ENCODE measurements at places on chromosomes 5 and 9.

DNA sequence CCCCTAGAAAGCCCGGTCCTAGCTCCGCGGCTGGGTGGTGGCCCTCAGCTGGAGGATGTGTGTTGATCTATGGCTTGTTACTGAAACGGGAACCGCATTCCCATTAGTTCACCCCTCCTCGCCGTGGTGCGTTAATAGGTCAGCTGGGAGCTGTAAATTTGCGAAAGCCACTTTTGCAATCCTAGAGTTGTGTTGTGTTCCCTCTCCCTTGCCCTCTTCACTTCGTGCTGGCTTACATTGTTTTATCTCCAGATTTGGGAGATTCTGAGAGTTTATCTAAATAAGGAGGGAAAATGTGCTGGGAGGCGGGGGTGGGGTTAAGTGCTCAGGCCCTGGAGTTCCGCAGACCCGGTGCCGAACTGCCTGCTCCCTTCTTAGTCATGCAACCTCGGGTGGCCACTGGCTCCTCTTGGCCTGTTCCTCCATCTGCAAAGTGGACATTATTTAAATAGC is 62.8 kb downstream of the HMCN2 start:
- DNase-seq: no peak

- DNase-seq: no peak
These were observed 101.5 kb upstream of the DHFR start for GRCh38 chr5:80756292-80756691.

- DNase-seq: no peak
These were observed 94.9 kb downstream of the RAD23B start for GRCh38 chr9:107378006-107378405.

GRCh38 chr5:137286025-137286610 is 213.0 kb downstream of the SPOCK1 start:
- no peak for DNase-seq

DNA sequence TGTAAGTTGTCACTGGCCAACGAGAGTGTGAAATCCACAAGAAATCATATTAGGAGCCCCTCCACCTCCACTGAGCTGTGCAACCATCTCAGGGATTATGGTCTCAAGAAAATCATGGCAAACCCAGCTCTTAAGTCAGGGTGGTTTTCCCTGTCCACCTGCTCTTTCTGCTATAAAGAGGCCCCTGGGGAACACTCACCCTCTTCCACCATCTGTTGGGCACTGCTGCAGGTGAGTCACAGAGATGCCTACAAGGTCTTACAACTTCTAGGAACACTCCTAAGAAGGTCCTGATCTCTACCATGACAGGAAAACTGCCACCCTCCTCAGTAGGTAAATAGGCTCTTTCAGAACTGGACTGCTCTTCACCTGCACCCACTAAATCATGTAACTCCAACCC is 61.8 kb downstream of the DRD1 start:
- no peak for DNase-seq

GRCh38 chr5:135016861-135017290 is 17.2 kb downstream of the PITX1 start:
- DNase-seq: no peak

DNA sequence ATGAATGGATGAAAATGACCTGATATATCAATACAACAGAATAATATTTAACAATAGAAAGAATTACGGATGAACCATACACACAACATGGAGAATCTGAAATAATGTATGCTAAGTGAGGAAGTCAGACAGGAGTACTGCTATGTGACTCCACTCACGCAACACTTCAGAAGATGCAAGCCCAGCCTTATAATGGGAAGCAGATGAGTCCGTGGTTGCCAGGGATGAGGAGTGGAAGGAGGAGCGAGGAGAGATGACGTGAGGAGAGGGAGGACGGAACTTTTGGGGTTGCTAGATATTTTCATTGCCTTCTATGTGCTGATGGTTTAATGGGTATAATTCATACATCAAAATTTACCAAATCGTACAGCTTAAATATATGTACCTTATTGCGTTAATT is 55.4 kb upstream of the ERCC6L2 start:
- no peak for DNase-seq

- DNase-seq: no peak
These were observed 49.4 kb downstream of the SLC46A2 start for GRCh38 chr9:112841261-112841660.

DNA sequence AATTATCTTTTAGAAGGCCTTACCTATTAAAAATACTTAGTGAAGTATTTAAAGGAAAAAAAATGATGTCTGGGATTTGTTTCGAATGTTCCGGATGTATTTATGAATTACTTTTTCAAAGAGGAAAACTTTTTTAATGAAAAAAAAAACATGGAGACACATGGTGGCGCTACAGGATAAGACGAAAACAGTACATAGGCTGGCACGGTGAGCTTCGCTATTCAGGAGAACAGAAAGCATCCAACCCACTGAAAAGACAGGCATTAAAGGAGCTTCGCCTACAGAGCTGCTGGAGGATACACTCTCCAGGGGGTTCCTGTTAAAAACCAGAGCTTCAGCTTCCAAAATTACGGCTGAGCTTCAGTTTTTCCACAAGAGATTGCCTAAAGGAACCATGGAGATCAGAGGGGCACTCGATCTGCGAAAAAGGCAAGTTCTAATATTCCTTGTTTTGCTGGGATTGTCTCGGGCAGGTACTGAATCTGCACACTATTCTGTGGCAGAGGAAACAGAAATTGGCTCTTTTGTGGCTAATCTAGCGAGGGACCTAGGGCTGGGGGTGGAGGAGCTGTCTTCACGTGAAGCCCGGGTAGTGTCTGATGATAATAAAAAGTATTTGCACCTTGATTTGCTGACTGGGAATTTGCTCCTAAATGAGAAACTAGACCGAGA is at the start of gene PCDHB14:
PCDHB14 (plus strand) TSS at position 232 of the 672 bp plus-strand sequence; CDS start at position 395, 163 bp downstream.
- no peak for DNase-seq

DNA sequence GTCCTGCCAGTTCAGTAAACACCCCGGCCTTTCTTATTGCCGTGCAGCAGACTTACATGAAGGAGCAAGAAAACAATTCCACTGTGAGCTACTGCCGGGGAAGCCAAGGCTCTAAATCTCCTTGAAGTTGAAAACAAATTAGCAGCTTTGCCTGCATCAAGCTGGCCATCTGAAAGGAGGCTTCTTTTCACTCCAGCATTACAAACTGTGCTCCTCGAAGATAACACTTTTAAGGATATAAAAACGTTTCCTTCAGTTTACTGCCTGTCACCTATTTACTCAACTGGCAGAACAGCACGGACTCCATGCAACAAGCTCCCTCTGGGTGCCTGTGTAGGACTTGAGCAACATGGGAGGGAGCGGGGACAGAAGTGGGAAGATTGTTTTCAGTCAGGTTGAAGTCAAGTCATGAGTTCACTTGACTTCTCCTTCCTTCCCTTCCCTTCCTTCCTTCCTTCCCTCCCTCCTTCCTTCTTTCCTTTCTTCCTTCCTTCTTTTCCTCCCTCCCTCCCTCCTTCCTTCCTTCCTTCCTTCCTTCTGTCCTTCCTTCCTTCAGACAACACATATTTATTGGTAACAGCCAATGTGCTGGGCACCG is 67.4 kb downstream of the ZNF608 start:
- no peak for DNase-seq

GRCh38 chr9:123338710-123339665 is 17.0 kb upstream of the CRB2 start:
- peak; percentile 29 for DNase-seq

DNA sequence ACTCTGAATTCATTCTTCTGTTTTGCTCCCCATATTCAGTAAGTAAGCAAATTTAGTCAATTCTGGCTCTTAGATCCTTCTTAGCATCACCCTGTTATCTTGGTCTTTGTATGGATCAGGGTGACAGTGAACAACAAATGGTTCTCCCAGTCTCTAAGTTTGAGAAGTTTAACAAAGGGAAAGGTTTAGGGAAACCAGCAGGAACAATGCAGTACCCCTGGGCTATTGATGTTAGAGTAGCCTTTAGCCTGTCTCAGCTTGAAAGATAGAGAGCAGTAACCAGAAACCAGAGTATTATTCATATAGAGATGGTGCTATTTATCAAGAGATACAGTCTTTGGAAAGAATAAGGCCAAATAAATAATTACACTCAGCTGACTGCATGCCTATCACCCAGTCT is 241.8 kb downstream of the CDH12 start:
- no peak for DNase-seq

GRCh38 chr5:180353048-180353979 is at the start of gene GFPT2:
GFPT2 (minus strand) TSS chr5:180353336; CDS start chr5:180353217, 119 bp downstream.
- peak; percentile 56 for DNase-seq

DNA sequence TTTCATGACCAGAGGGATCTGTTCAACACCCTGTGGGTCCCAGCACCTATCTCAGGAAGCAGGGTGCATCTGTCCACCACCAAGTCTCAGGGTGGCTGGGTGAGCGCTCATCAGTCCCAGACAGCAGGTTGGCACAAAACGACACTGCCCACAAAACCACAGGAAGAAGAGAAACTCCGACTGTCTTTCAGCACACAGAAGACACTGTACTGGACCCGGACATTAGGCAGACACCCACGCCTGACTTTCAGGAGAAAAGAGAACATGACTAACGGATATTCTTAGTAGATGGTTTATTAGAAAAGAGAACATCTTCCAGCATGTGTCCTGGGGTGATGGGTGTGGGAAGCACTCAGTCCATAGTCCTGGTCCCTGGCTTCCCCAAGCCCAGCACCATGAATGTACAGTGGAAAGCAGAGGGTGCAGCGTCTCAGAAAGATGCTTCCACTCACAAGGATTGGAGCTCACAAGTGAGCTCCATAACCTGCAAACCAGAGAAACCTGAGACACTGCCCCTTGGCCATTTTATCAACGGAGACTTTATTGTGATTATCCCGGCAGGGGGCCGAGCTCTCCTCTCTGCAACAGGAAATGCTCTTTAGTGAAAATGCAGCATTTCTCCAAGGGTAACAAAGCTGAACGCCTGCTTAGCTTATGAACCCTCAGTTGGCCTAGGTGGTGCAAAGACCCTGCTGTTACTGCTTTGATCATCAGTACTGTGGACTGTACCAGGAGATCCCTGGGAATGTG is 35.8 kb upstream of the LCP2 start:
- DNase-seq: peak; percentile 51

- no peak for DNase-seq
These were observed 151.8 kb upstream of the MSX2 start for GRCh38 chr5:174572591-174572990.

- DNase-seq: no peak
These were observed 620.6 kb upstream of the DAB2 start for GRCh38 chr5:40045429-40045828.

DNA sequence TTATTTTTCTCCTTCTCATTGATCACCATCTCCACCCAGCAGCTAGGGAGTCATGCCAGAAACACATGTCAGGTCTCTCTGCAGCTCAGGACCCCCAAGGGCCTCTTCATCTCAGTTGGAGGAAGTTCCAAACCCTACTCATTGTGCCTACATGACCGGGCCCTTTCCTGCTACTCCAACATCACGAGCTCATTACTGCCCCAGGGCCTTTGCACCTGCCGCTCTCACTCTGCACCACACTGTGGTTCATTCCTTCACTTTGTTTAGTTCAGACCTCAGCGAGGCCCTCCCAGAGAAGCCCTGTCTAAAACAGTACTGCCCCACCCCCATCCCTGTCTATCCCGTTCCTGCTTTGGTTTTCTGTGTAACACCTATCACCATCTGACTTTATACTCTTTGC is 22.1 kb upstream of the AKNA start:
- DNase-seq: no peak

- DNase-seq: no peak
These were observed 4.5 kb downstream of the LEAP2 start for GRCh38 chr5:132877938-132878337.

GRCh38 chr5:136011414-136012001 is 17.3 kb upstream of the TGFBI start:
- DNase-seq: no peak

GRCh38 chr9:105994970-105995369 is 300.6 kb downstream of the TMEM38B start:
- DNase-seq: no peak

DNA sequence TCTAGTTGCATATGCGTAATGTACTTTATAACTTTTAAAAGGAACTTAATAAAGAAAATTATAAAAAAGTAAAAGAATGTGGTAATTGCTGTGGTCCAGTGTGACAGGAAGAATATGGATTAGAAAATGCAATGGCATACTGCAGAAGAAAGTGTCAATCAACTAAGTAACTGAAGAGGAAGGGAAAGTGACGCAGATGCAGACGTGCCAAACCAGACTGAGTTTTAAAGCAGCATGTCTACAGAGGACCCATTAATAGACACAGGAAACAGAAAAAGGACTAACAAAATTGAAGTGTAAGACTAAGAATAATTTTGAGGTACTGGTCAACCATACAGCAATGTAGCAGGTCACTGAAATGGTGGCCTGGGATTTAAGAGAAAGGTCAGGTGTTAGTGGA is 73.3 kb downstream of the DPYSL3 start:
- no peak for DNase-seq

- no peak for DNase-seq
These were observed 32.4 kb downstream of the MAST4 start for GRCh38 chr5:66628561-66628960.

DNA sequence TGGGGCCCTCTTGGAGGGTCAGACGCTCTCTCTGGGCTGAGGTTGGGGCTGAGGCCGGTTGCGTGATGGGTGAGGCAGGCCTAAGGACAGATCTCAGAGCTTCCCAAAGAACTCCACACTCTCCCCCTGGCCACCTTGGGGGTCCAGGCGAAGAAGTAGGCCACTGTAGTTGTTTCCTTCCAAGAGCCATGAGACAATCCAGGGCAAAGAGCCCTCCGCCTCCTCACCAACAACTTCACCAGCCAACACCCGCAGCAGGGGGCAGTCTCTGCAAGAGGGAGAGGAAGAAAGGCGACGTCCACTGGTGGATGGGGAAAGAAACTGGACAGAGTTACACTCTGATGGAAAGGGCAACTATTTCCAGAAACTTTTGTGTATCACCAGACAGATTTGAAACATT is 10.7 kb downstream of the SLC35A4 start:
- no peak for DNase-seq

GRCh38 chr9:13735181-13735580 is 455.7 kb upstream of the MPDZ start:
- no peak for DNase-seq

GRCh38 chr9:13919401-13919800 is 394.5 kb downstream of the NFIB start:
- no peak for DNase-seq

DNA sequence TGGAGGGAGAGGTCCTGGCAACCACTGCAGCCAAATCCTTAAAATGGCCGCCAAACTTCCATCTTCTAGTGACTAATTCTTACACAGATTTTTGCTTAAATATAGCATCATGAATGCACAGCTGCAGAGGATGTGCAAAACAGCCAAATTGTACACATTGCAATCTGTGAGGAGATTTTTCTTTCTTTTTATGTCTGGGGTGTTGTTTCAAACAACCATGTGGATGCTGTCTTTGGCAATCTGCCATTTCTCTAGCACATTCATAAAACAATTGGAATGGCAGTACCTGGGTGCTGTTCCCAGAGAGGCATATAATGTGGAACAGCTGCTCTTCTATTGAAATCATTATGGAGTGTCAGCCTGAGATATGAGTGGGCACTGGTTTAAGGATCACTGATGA is 1082.9 kb upstream of the SEMA6A start:
- DNase-seq: no peak

DNA sequence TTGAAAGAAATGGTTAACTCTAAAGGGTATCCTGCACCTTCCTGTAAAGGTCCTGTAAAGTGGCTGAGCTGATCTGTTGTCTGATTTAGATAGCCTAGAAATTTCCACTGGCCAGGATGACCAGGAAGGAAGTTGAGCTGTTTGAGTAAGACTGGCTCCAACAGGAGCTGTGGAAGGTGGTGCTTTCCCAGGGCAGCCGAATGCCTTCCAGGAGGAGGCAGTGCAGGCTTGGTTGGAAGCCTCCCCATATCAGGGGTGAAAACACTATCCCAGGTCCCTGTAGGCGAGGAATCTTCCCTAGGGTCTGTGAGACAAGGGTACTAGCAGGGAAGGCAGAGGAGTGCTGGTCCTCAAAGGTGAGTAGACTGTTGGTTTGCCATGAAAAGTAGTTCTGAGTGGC is 98.4 kb downstream of the LIX1 start:
- no peak for DNase-seq

All from stimulated activated CD8-positive, alpha-beta memory T cell treated with anti-CD3 and anti-CD28 coated beads, Interleukin-2, amount 100 ng/mL, for 1 hour (primary cell).